ENCODE measurements at places on chromosomes 2 and 18.

DNA sequence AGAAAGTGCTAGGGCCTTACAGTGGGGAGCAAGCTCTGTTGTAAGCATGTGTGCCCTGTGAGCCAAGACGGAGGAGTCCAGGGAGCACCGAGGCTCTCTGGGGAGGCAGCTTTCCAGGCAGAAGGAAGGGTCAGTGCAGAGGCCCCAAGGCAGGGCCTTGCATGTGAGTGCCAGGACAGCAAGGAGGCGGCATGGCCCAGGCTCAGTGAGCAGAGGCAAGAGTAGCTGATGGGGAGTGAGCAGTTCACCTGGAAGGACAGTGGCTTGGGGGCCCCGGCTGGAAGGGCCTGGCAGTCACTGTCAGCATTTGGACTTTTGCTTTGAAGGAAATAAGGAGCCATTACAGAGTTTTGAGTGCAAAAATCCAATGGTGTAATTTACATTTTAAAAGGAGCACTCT, 223.8 kb upstream of the RAB12 start:
- DNase-seq: no peak

- DNase-seq: no peak
Observed at GRCh38 chr2:120053891-120054290, 41.0 kb downstream of the EPB41L5 start.

- DNase-seq: no peak
Observed at GRCh38 chr2:179898873-179899272, 37.5 kb upstream of the ZNF385B start.

DNA sequence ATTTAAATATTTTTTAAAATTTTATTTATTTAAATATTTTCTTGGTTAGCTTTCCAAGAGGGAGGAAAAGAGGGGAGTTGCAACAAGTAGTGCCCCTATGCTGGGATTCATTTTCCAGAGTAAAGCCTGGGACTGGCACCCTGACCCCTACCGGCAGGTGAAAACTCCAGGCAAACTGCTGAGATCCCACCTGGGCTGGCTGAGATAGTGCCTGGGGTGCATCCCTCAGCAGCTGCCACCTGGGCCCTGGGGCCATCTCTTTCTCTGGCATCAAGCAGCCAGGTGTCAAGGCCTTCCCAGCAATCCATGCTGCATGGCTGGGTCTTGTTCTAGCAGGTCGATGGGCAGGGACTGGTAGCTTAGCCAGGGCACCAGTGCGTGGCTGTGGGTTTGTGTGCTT, 6.6 kb downstream of the SIX2 start:
- no peak for DNase-seq

GRCh38 chr2:200743042-200743676, 68.6 kb upstream of the BZW1 start:
- DNase-seq: no peak
